ENCODE measurements at places on chromosomes 2 and 18.

DNA sequence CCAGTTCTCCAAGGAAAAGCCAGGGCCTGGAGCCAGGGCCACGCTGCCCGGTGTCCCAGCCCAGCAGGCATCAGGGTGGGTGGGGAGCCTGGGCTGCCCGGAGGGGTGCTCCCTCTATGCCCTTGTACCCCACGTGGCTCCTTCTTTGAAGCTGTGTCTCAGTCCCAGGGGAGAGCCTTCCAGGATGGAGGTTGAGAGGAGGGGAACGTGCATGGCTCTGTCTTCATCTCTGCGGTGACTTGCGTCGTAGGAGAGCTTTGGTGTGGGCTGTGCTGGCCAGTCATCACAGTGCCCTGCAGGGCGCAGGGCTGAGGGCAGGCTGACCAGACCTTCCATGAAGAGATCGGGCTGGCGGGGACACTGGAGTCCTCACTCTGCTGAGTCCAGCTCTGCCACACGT, 197.2 kb downstream of the LDLRAD4 start:
- no peak for DNase-seq

DNA sequence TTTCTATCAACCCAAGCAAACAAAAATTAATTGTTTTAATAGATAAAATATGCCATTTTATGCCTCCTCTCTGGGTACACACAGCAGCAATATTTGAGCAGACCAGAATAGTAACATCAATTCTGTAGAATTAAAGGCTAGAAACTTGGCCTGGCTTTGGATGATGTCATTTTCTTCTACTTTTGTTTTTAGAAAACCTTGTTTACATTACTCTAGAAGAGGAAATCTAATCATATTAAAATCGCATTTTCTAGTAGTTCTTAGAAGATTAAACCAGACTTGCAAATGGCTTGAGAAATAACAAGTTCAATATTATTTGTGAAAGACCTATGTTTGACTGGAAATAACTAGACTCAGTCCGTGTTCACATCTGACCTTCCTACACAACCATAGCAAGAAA, 102.3 kb upstream of the RFX8 start:
- DNase-seq = no peak

DNA sequence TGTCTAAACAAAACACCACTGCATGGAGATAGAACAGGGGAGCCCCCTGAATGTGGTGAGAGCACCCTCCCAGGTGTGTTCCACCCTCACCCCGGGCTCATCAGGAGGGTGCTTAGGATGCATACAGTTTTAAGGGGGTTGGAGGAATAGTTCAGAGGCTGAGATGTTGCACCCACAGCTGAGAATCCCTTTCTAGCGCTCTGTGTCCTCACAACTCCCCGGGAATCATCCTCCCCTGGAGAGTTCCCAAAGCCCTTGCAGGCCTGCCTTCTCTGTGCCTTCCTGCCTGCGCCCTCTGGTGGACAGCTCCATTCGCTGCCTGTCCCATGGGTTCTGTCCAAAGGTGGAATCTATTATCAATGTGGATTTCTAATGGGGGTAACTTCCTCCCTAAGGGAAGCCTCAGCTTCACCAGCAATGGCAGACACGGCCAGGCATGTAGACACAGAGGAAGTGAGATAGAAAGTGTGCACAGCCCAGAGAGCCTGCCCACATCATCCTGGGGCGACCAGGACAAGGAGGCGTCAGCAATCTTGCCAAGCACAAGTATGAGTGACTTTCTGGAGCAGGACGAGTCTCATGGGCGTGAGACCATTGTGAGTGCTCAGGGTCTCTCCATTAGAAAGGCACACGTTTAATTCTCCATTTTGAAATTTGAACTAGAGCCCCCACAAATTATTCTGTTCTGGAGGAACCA, 1.2 kb upstream of the UGT1A5 start:
- DNase-seq = peak; percentile 62

GRCh38 chr18:29874519-29875098, 1167.9 kb downstream of the DSC3 start:
- DNase-seq = peak; percentile 8

DNA sequence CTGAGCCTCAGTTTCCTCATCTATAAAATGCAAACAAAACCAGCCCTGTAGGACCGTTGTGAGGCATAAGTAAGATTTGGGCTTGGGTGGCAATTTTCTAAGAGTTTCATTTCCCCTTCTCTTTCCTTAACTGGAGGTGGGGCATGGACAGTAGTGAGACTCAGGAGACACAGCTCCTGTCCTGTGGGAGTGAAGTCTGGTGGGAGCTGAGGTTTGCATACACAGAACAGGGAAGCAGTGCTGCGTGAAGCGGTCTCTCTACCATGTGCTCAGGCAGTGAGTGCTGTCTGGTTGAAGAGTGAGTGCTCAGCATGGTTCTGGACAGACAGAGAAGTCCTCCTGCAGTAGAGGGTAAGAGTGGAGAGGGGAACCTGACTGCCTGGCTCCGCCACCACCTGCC, 62.3 kb upstream of the MCFD2 start:
- no peak for DNase-seq

GRCh38 chr2:151040039-151040438, 221.6 kb downstream of the RBM43 start:
- DNase-seq = no peak

DNA sequence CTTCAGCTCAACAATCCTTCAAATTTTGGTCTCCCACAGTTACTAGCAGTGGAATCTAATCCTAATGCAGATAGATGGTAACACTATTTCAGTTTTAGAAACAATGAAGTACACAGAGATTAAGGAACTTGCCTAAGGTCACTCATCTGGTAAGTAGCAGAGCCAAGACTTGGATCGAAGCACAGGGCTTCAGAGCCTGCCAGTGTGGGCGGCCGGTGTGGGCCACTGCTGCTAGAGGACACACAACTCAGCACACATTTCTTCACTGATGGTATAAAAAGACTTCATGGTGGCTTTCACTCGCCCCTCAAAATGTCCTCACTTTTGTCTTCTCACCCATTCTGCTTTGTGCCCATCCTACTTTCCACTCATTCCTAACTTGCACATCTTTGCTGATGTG, 11.1 kb downstream of the C2orf74 start:
- no peak for DNase-seq

- no peak for DNase-seq
Observed at GRCh38 chr2:233760043-233760442, at the start of gene UGT1A1. UGT1A1 (plus strand) TSS chr2:233760270; CDS start chr2:233760288, 18 bp downstream.

DNA sequence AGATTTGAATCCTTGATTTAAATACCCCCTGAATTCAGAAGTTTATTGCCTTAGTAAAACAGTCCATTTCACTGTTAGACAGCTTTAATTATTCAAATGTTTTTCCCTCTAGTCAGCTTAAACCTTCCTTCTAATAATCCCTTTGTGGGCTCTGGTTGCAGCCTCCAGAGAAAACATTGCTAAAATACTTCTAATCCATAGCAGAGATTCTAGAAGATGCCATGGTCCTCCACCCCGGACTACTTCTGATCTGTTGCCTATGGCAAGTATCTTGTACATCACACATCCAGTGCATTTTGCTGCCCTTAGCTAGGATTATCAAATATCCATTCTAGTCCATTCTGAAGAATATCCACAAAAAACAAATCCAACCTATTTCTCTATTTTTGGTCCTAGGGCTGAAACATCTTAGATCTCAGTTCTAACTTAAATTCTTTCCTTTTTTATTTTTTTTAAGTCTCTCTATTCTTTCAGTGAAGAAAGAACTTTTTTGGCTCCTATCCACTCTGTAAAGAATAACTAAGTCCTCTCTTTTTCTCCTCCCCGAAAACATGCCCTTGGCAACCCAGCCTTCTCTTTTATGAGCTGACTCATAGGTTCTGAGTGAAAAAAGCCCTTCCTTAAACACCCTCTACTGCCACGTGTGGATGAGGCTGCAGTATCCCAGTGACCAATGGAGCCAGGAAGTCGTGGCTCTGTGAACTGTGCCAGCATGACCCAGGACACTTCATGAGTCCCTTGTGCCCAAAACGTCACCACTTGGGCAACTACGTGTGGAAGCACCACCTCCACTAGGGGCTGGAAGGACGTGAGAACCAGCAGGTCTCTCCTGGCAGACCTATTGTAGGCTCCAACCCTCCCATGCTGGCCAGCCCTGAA, 349.8 kb downstream of the TNS1 start:
- no peak for DNase-seq

DNA sequence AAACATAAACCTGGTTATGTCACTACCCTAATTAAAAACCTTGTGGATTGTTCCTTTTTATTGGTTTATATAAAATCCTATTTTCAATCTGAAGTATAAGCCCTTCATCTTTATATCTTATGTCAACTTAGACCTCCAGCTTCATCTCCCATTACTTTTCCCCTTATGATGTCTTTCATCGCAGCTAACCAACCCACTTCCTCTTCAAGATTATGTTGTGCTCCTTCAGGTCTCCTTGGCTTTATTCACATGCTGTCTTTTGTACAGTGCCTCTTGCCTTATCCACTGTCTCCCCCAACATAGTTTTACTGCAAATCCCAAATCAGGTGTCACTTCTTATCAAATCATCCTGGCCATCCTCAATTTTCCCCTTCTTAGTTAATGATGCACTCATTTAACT, 25.9 kb downstream of the MBD5 start:
- DNase-seq = no peak

GRCh38 chr2:122682356-122682755, 926.9 kb downstream of the TSN start:
- no peak for DNase-seq

DNA sequence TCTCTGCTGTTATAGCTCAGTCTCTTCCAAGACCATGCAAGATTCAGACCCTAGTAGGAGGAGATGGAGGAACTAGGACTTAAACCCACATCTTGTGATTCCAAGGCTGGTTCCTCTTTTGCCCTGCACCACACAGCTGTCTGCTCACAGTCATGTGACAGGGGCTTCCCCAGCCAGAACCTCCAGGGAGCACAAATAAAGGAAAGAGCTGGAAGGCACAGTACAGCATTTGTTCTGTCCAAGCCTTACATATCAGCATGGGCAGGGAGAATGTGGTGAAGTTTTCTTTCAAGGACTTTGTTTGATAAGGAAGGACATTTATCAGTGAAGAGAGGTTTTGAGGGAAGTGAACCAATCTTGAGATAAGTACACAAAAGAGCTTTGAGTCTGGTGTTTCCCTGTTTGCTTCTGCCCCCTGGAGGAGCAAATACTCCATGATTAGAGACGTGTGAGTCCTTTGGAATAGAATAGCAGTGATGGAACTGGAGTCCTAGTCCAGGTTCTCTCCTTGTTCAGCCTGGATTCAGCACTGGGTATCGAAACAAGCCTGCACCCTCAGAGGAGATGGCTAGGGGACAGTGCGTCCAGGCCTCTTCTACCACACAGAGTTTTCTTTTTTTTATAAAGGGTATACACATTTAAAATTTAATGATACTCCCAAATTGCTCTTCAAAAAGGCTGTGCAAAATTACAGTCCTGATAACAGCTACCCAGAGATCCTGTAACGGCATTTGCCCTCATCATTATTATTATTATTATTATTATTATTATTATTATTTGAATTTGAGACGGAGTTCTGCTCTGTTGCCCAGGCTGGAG, 24.6 kb upstream of the CASP10 start:
- DNase-seq = peak; percentile 76

DNA sequence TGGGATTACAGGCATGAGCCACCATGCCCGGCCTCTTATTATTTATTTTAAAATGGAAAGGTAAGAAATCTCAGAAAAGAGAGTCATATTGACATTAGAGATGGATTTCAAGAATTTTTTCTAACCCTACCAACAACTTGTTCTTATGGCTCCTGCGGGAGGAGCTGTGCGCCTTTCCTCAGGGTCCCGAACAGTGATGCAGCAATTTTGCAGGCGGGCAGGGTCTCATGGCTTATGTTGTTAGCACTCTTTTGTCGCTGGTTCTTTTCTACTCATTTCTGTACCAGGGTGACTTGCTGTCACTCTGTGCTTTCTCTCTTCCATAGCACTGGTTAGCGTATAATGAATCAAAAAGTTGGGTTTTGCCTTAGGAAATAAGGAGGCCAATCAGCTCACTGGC, 148.8 kb upstream of the DLGAP1 start:
- no peak for DNase-seq

GRCh38 chr2:43455731-43456642, 139.9 kb downstream of the THADA start:
- DNase-seq = no peak

- no peak for DNase-seq
Observed at GRCh38 chr2:133489641-133490410, 78.4 kb downstream of the NCKAP5 start.

GRCh38 chr2:196268538-196269338, 97.4 kb upstream of the STK17B start:
- DNase-seq = no peak

DNA sequence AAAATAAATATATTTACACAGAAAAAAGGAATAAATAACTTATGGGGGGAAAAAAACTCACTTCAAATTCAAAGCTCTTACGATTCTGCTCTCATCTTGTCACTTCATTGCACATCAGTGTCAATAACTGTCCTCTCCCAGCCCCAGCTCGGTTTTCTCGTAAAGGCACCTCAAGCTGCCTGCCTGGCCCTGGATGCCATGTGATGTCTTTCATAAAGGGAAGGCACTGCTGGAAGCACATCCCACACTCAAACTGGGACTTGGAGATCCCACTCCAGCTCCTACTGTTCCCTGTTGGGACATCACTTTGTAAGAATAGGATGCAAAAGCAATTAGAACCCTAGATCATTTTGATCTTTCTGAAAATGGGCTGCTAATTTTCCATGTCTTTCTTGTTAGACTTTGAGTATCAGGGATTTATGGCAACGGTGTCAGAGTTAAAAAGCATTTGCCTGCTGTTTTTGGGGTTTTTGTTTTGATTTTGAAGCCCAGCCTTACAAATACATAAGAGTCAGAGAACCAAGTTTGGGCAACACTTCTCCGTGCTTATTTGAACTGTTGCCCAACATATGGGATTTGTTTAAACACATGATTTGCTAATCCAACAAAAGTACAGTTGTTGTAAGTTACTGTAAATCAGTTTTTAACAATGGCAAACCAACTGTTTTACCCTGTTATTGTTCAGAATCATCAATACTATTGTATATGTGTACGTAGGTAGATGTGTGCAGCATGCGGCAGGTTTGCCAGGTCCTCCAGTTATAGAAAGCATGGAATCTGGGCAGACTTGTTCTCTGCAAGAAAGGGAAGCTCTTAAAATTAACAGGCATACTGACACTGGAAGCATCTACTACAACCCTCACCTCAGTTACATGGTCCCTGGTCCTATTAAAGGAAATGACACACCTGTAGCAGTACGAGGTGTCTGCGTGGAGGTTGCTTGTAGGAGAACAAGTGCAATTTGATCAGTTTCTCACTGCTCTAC, 20.6 kb downstream of the SERTAD2 start:
- no peak for DNase-seq

GRCh38 chr2:178553047-178553446, 72.8 kb downstream of the PLEKHA3 start:
- DNase-seq = no peak

- peak; percentile 13 for DNase-seq
Observed at GRCh38 chr2:61327173-61327572, 143.7 kb downstream of the USP34 start.

GRCh38 chr2:191917967-191918651, 71.2 kb upstream of the CAVIN2 start:
- no peak for DNase-seq

DNA sequence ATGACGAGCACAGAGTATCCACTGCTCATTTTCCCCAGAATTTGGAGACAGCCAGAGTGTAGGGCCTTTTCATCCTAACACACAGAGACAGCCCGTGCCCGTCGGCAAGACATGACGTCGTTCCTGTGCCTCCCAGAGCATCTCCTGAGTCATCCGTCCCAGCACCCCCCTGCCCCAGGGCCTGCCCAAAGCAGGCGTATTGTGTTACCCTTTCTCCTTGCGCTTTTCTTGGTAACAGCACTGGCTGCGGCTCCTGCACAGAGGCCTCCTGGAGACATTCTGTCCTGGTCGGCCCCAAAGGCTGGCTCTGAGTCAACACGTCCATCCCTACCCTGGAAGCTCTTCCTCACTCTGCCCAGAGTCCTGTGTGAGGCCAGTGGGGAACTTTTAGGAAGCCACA, 217.1 kb downstream of the KLHL29 start:
- no peak for DNase-seq
